ENCODE measurements at places on chromosomes 7 and 10.

DNA sequence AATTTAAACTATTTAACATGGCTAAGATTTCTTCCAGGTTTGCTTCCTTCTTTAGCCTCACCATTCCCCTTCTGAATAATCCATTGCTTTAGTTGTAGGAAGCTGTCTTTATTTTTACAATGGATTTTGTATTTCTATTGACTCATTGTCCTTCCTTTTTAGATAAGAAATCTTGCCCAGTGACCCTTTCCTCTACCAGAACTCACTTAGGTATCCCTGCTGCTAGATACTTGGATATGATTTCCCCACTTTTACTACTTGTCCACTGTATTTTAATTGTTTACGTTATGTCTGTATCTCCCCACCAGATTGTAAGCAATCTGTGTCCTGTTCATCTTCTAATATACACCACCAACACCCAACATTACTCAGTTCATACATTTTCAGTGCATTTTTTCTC lies 47.7 kb upstream of the MDFIC start:
- DNase-seq: no peak

GRCh38 chr7:137091396-137091795 lies 222.9 kb downstream of the CHRM2 start:
- DNase-seq: no peak

DNA sequence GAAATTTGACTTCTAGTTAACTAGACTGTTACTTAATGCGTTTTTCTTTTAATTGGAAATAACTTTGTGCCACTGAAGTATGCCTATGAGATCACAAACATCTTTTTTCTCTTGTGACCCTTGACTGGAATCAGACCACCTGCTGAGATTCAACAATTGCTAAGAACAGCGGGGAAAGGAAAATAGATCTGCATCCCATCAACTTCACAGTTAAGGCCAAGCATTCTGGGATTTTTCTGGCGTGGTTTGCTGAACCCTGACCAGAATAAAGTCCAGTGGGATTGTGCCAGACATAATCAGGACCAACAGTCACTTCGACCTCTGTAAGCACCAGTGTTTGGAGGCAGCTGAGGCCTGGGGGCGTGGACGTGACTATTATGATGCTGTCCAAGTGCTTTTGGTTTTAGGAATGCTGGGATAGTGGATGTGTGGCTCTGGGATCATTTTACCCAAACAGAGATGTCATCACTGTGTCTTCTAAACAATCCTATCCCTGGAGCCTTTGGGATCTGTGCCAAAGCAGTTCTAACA lies 373.3 kb upstream of the PRKCQ start:
- no peak for DNase-seq

DNA sequence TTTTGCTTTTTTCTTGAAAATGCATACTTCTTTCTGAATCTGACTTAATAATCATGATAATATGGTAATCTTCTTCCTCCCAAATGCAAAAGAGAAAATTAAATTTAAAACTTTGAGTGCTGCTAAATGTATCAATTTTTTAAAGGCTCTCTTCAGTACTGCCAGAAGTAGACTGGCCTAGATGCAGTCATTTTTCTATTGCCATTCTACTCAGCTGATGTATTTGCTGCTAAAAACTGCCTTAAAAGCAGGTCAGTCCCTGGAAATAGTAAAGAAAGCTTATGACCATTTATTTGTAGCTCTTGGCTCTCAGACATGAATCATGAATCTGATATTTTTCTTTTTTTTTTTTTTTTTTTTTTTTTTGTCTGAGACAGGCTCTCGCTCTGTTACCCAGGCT lies 28.5 kb downstream of the NAPEPLD start:
- no peak for DNase-seq

- DNase-seq: no peak
Measured at GRCh38 chr10:54904833-54905232, 103.8 kb upstream of the PCDH15 start.

- DNase-seq: no peak
Measured at GRCh38 chr7:51927738-51928137, 611.1 kb upstream of the COBL start.

GRCh38 chr10:54854389-54854788 lies 53.4 kb upstream of the PCDH15 start:
- no peak for DNase-seq

DNA sequence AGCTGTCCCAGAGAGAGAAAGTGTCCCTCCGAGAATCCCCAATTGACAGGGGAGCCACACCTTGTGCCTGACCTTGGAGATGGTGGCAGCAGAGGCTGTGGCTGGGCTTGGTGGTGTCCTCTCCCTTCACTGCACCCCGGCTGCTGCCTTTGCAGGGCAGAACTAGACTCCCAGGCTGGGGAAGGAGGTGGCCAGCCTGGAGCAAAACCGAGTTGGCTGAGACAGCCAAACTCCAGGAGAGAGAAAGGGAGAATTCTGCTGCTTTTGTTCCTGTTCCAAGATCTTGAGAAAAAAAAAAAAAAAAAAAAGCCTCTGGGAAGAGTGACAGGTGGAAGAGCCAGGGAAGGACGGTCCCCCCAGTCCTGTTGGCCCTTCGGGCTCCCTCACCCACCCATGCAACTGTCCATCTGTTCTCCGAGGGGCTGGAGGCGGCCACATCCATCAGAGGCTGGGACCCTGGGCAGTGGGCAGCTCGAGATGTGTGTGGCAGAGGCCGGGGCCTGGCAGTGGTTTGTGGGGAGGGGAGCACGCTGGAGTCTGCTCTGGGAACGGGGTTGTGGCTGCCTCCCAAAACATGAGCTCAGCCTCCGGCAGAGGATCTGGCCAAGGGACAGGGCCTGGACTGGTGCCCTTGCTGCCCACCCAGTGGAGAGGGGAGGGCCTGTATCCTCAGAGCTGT lies 35.5 kb downstream of the CLIP2 start:
- DNase-seq: no peak

GRCh38 chr7:17340655-17341054 lies 42.2 kb downstream of the AHR start:
- DNase-seq: no peak

DNA sequence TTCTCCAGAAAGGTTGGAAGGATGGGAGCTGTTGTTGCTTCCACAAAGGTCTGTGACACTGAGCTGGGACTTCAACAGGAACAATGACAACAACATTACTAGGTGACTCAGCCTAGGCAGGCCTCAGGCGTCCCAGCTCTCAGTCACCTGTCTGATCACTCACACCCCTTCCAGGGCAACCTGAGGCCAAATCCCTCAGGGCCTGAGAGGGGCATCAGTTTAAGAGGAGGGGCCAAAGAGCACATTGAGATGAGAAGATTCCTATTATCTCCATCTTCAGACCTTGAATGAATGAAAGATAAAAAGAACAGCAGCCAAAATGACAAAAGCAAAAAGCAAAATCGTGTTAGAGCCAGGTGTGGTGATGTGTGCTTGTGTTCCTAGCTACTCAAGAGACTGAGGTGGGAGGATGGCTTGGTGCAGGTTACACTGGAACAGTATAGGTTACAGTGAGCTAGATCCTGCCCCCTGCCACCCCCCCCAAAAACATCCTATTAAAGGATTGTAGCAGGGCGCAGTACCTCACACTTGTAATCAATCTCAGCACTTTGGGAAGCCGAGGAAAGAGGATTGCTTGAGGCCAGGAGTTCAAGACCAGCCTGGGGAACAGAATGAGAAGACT lies at the start of gene ATG9B:
Gene ATG9B (minus strand): TSS at position 60 of the 622 bp plus-strand sequence. CDS start 71 bp downstream, outside the sequence.
- DNase-seq: no peak

DNA sequence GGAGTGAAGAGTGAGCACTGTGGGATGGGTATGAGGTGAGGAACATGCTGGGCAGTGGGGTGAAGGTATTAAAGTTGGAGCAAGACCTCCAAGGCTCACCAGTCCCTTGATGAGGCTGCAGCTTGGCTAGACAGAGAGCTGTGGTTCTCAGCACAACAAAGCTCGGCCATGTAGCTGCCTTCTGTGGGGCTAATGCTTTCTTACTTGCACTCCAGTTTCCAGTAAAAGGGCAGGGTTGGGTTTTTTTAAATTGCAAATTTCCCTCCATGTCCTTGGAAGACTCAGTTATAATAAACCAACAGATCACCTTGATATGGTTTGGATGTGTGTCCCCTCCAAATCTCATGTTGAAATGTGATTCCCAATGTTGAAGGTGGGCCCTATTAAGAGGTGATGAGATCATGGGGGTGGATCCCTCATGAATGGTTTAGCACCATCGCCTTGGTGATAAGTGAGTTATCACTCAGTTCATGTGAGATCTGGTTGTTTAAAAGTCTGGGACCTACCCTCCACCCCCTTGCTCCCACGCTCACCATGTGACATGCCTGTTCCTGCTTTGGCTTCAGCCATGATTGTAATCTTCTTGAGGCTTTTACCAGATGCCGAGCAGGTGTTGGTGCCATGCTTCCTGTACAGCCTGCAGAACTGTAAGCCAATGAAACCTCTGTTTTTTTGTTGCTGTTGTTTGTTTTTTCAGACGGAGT lies 55.9 kb downstream of the ATXN7L1 start:
- DNase-seq: no peak

DNA sequence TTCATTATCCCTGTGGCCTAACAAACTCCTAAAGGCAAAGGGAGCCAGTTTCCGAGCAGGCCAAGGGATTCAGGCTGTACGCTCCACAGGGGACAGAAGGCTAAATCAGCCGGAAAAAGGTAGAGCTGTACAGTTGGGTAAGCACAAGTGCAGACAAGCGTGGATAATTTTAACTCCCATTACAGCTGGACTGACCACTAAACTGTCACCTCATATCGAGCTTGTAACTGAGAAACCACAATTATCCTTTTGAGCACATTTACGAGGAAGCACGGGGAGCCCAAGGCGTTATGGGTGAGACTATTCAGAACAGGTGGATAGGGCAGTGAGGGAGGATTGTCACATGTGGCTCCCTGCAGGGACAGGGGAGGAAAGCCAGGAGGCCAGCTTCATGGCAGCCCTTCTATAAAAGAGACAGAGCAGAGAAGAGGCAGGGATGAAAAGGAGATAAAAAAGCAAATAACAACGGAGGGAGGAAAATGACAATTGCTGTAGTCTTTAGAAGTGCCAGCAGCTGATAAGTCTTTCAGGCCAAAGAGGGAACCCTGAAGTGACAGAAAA lies 288.0 kb downstream of the FGFR2 start:
- no peak for DNase-seq

- DNase-seq: no peak
Measured at GRCh38 chr10:71213761-71214440, 1.5 kb downstream of the UNC5B start.

GRCh38 chr10:93773120-93773519 lies 15.4 kb downstream of the LGI1 start:
- no peak for DNase-seq

- DNase-seq: no peak
Measured at GRCh38 chr10:124696446-124697392, 47.5 kb downstream of the FAM53B start.

DNA sequence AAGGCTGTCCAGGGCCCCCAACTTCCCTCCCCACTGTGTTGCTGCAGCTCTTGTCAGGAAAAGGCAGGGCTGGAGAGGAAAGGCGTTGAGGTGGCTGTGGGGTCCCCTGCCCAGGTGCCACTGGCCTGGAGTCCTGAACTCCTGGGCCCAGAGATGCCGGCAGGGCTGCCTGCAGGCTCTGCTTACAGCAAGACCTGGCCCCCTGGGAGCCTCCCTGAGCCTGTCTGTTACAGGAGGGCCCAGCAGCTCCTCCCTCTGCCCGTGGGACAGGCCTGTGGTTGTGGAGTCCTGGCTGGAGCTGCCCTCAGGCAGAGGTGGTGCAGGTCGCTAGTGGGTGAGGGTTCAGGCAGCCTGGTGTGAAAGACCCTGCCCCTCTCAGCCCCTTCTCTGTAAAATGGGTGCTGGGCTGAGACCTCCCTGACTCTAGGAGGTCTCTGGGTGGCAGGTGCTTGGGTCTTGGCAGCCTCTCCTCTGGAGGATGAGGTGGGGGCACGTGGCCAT lies 9.9 kb downstream of the ANTXRL start:
- no peak for DNase-seq

DNA sequence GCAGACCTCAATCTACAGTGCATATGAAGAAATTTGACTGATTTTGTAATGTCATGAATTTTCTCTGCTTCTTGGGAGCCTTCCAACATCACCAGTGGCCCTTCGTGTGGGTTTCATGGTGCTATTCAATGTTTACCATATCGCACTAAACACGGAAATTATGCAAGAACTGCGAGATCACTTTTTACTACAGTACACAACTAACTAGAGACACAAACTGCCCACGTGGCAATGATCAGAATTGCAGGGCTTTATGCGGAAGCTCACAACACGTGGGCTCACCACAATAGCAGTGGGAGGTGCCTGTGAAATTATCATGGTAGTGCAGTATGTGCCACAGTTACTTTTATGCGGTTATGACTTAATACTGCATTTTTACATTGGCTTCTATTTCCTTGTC lies 449.7 kb upstream of the KLF6 start:
- DNase-seq: peak; percentile 39

DNA sequence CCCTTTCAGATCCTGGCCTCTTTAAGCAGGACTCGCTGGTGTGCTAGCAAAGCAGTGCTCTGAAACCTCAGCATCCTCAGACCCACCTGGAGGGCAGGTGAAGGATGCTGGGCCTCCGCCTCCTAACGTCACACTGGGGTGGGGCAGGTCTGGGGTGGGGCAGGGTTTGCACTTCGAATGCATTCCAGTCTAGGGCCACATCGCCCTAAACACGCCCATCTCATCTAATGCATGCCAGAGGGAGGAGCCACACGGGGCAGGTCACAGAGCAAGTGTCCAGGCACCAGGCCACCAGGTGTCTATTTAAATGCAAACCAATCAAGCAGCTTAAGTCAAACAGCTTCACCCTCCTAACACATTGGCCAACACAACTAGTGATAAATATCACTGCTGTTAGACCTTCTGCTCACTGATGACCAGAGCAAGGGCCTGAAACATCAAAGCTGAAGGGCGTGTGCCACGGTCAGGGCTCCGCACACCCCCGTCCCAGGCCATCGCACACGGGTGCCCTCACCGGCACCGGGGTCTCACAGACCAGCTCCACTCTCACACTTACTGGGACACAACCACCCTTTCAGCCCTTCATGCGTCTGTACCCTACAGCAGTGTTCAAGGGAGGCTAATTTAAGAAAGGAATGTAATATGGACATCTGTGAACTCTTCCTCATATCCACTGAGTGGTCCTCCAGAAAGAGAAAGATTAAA lies 47.1 kb downstream of the DIP2C start:
- no peak for DNase-seq

DNA sequence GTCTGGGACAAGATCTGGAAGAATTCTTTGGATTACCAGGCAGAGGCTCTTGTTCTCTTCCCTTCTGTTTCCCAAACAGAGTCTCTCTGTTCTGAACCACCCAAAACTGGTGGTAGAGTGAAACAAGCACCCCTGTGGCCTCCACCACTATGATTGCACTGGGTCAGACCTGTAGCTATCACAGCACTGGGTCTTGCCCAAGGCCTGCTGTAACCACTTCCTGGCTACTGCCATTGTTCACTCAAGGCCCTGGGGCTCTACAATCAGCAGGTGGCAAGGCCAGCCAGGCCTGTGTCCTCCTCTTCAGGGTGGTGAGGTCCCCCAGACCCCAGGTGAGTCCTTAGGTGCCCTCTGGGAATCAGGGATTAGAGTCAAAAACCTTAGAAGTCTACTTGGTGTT lies 4.1 kb upstream of the LRRC17 start:
- no peak for DNase-seq

- DNase-seq: no peak
Measured at GRCh38 chr10:118234683-118235082, 107.4 kb downstream of the FAM204A start.

Measured in NCI-H460 (cell line).